Stimulated activated CD4-positive, alpha-beta T cell treated with anti-CD3 and anti-CD28 coated beads, Interleukin-15, amount 100 ng/mL, for 1 hour (primary cell): ENCODE measurements at places on chromosomes 12 and 14.
A peak's percentile ranks its signal among the peaks of the same experiment; 100 is the strongest.

GRCh38 chr12:6494968-6495367, 1.1 kb downstream of the NCAPD2 start:
- DNase-seq = no peak

GRCh38 chr14:57530571-57530970, 36.9 kb upstream of the CCDC198 start:
- no peak for DNase-seq

DNA sequence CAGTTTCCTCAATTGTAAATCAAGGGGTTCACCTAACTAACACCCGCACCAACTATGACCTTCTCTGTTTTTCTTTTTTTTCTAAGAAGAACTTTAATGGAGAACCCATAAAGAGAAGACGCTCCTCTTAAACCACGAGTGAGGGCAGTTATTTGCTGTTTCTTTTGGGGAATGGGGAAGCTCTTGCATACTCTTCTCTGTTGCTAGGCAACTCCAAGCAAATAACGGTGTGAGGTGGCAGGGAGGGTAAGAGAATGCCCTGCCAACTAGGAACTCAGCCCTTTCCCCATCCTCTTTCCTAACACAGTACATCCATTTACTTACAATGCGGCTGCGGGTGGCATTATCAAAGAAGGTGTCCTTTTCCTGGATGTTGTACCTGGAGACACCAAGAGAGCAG, 114.9 kb downstream of the ANO2 start:
- DNase-seq = no peak

- DNase-seq = no peak
These were observed 275.9 kb downstream of the FBXL14 start for GRCh38 chr12:1318327-1319031.

DNA sequence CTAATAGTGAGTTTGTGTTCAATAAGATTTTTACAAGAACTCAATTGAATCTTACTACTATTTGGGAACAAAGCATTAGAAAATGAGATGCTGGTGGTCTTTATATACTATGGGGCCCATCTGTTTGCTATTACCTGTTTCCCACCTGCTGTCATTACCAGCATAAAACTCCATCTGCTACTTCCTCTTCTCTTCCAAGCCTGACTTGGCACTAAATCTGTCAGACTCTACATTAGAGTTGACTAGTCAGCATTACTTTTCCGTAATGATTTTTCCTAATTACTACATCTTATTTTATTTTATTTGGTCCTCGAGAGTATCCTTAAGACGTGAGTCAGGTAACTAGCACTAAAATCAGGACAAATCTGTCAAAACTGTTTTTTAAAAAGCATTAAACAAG, 68.1 kb upstream of the KRR1 start:
- DNase-seq = no peak

GRCh38 chr12:91778938-91779400, 366.7 kb downstream of the BTG1 start:
- no peak for DNase-seq

DNA sequence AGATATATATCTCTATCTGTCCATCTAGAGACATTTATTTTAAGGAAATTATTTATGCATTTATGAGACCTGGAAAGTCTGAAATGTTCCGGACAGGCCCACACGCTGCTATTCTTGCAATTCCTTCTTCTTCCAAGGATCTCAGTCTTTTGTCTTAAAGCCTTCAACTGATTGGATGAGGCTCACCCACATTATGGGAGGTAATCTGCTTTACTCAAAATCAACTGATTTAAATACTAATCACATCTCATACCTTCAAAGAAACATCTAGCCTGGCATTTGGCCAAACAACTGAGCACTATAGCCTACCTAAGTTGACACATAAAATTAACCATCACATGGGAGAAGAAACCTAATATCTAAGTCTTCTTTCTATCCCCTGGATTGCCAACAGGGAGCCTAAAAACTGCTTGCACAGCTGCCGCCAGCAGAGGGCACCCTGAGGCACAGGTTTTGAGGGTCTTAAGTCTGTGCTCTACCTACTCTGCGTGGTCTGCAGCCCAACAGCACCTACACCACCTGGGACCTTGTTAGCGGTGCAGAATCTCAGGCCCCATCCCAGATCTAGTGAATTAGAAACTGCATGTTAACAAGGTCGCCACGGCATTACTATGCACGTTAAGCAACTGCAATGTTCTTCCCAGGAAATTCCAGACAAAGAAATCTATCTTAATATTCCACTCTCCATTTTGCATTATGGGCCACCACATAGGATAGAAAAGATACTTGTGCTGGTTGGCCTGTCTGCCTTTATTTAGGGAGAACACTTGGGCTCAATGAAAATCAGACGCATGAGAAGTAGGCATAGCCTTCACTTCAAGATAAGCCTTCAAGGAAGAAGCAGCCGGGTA, 249.7 kb downstream of the FOXG1 start:
- DNase-seq = no peak

- no peak for DNase-seq
These were observed 33.1 kb downstream of the CLMN start for GRCh38 chr14:95286645-95287044.

DNA sequence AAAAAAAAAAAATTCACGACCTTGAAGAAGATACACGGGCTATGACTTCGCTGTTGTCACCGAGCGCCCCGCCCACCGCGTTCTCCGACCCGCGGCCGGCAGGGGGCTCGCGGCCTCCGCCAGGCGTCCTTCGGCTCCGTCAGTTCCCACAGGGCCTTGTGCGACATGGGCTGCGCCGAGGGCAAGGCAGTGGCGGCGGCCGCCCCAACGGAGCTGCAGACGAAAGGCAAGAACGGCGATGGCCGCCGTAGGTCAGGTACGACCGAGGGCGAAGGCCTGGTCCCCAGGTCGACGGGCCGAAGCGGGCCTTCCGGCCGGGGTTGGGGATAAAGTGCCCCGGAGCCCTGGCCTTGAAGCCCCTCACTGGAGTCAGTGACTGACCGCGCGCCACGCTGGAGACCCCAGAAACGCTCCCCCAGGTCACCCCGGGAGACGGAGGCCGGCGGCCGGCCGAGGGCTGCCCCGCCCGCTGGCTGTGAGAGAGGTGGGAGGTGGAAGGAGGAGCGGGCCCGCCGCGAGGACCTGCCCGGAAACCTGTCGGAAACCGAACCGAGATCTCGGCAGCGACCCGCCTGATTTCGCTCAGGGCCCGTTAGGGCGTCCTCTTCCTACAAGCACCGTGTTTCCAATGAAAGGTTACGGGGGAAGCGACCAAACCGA, at the start of gene TXNRD1:
TSS of gene TXNRD1 (plus strand) at position 142 of the 660 bp plus-strand sequence. CDS start at position 166, 24 bp downstream.
- DNase-seq = peak; percentile 81

GRCh38 chr14:37170237-37170636, 2.2 kb downstream of the SLC25A21 start:
- DNase-seq = no peak

- DNase-seq = no peak
These were observed 150.9 kb upstream of the EEA1 start for GRCh38 chr12:93079976-93080375.

DNA sequence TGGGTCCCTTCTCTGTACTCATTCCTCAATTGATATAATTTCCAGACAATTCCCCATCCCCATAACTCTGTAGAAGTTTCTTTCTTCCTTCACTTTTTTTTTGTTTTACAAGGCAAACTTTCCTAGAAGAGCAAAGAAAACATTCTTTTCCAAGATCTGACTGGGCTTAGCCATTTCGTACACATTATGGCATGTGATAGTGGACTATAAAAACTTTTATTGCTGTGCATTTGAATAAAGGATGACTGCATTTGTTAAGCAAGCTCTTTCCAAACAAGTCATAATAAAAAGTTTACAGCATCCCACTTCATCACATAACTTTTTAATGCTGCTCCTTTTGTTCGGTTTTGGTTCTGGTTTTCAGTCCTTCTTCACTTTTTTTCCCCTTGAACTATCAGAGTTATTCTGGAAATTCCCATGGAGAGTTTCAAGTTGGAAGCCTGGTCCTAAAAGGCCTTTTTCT, 231.0 kb upstream of the HMGA2 start:
- no peak for DNase-seq

DNA sequence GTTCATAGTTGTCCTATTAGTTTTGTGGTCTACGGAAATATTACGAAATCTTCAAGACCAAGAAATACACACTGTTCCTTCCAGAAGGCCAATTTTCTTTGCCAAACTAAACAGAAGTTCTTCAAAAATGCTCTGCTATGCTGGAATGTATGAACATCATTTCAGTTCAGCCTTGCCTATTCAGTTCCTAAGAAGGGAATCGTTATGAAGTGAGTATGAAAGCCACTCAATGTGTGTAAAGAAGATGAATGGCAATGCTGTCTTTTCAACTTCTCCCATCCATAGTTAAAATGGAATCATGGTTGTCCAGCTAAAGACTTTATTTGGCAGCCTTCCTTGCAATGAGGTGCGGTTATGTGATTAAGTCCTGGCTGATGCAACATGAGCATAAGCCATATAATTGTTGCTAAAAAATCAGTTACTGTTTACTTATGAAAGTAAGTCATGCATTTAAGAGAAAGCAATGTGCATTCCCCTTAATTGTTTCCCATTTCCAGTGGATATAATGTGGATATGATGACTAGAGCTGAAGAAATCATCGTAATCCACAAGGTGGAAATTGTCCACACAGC, 73.8 kb upstream of the PTPRR start:
- no peak for DNase-seq

GRCh38 chr12:50353404-50353803, 43.0 kb downstream of the FAM186A start:
- no peak for DNase-seq

- DNase-seq = no peak
These were observed 302.7 kb downstream of the CCER1 start for GRCh38 chr12:90652280-90652679.

DNA sequence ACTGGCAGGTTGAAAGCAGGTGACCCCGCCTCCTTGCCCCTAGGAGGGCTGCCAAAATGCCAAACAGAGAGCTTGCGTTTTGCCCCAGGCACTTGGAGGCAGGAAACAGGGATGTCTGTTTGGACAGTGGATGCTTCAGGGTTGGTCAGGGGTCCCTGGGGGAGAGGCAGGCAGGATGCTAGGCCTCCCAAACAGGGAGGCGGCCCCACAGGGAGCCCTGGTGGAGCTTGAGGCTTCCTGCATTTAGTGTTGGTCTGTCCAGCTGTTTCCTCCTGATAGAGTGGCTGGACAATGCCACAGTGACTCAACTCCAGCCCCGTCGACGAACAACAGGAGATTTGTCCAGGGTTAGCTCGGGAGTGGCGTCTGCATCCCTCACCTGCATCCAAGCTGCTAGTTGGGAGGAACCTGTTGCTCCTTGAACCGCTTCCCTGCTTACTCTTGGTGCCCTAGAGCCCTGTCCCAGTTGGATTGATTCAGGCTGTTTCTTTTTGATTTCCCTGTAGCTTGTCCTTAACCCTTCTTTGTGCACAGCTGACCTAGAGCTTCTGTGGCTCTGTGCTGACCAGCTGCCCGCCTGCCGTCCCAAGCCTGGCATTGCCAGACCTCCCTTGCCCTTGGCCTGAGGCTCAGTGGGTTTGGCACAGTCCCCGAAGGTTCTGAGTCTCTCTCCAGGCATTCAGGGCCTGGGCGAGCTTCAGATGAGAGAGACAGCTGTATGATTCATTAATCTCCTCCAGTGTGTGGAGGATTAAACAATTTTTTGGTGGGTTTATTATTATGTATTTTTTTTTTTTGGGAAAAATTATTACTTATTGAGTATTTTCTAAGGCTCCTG, 45.9 kb downstream of the TSPAN9 start:
- DNase-seq = no peak

- DNase-seq = no peak
These were observed 17.7 kb upstream of the SLC38A2 start for GRCh38 chr12:46390304-46390703.

DNA sequence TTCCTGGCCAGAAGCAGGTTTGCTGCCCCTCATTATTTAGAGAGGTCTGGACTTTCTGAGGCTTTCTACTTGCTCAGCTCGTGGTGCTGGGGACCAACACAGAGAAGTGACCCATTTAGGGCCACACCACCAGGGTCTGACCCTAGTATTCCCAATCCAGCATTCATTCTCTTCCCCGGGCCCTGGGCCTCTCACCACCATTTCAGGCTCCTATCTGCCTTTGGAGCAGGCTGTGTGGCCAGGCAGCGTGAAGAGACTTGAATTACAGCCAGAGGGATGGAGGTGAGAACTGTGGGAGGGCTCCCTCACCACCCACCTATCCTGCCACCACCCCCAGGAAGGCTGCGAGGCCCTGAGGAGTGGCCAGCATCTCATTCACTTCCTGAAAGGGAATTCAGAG, 24.6 kb downstream of the FAM222A start:
- no peak for DNase-seq

GRCh38 chr14:68806526-68807147, 13.8 kb upstream of the ZFP36L1 start:
- no peak for DNase-seq

DNA sequence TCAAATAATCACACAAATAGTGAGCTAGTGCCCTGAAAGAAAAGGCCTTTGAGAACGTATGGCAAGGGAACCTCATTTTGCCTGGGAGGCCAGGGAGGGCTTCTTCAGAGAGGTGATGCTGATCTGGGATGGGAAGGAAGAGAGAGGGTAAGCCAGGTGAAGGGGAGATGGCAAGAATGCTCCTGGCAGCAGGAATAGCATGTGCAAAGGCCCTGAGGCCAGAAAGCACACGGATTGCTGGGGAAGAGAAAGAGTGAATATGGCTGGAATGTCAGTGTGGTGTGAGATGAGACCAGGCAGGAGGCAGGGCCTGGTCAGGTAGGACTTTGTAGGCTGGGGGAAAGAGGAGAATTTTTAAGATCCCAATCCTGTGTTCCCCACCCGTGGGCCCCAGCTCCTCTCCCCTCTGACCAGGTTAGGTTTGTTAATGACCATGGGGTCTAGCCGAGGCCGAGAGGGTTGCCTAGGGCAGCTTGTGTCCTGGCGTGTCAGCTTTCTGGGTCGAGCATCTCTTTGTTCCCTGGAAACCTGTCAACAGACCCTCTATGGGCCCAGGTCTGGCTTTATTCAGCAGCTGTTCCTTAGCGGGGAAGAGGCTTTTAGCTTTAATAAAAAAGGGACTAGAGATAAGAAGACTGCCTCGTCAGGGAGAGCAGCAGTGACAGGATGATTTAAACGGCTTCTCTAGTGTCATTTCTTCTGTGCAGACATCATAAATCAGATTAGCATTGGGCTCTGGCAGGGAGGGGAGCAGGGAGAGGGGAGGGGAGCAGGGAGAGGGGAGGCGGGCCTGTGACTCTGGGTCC, 123.4 kb downstream of the ADCK1 start:
- no peak for DNase-seq

- no peak for DNase-seq
These were observed 7.6 kb downstream of the KIF26A start for GRCh38 chr14:104145826-104146601.

DNA sequence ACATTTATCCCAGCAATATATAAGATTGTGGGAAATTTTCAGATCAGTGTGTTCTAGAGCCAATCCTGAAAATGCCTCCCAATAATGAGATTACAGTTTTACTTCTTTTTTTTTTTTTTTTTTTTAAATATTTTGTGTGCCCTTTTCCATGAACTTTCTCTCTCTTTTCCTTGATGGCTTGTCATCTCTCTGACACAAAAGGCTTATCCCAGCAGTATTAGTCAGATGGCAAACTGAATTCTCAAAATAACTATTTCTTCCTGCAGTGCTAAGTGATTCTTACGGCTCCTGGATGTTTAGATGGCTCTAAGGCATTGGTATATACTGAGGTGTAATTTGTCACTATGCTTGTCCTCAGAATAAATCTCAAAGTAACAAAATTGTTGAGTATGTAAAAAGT, 86.7 kb downstream of the LRP6 start:
- no peak for DNase-seq
